GM12878 (cell line): ENCODE measurements at places on chromosomes 7 and 10.

DNA sequence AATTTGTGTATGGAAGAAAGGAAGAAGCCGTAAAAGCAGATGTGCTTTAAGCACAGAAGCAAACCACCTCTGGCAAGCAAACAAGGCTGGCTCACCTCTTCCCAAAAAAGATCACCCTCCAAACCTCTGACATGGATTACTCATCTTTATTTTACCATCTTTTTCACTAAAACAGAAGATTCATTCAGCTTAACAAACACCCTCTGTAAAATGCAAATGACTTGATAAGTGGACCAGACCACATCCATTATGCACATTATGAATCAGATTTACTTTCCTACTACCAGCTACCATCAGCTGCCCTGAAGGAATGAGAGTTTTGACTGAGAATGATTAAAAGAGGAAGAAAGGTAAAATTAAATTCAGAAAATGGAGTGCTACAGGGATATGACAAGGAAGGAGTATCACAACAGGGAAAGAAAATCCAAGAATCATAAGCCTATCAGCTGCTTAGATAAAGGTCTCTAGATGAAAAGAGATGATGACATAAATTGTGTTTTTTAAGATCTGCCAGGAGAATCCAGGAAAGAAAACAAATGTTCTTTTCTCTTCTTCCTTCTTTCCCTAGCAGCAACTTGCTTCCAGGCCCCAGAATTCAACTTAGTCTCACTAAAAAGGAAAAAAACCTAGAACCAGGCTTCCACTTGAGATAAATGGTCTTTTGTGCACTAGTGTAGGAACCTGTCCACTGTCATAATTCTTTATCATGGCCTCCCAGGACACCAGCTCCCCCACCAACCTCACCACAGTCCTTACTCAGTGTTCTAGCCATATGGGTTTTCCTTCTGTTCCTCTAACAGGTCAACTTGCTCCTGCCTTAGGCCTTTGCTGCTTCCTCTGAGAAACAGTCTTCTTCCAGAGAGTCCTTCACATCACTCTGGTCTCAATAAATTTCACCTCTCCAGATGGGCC, 47.4 kb downstream of the JAZF1 start:
- no peak overlapping the region for H3K27ac ChIP-seq
- H3K27me3 ChIP-seq: peaks cover 1% of the 10 kb centered on the region
- no peaks in the 10 kb centered on the region for H3K4me1 ChIP-seq
- no peaks in the 10 kb centered on the region for H3K36me3 ChIP-seq

- no peaks in the 10 kb centered on the region for H3K36me3 ChIP-seq
- H3K27me3 ChIP-seq: no peaks in the 10 kb centered on the region
- H3K27ac ChIP-seq: no peak overlapping the region
- no peak overlapping the region for H3K4me3 ChIP-seq
Observed at GRCh38 chr10:90313576-90314325, 544.1 kb downstream of the HTR7 start.

DNA sequence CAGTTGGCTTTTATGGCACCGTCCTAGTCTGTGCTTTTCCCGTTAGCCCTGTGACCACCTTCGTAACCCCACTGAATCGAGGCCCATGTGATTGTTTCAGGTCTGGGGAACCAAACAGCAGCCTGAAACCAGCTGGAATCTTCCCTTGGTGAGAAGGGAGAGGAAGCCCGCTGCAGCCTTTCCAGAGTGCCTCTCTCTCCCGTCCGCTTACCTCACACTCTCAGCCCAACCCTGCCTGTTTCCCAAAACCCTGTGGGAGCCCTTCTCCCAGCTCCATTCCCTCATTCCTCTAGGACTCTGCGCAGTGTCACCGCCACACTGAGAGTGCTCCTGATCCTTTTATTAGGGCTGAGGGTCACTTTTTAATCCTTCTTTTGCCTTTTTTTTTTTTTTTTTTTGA, 139.6 kb downstream of the WDR37 start:
- H3K4me3 ChIP-seq: no peak overlapping the region
- no peak for DNase-seq
- H3K27ac ChIP-seq: no peak overlapping the region
- no peaks in the 10 kb centered on the region for H3K4me1 ChIP-seq
- H3K27me3 ChIP-seq: no peaks in the 10 kb centered on the region

- no peak for DNase-seq
- peak overlapping the region; percentile 85 for H3K4me3 ChIP-seq
- peak overlapping the region; percentile 96 for H3K27ac ChIP-seq
- no peaks in the 10 kb centered on the region for H3K27me3 ChIP-seq
- H3K4me1 ChIP-seq: peaks cover 28% of the 10 kb centered on the region
Observed at GRCh38 chr10:61899069-61899531, 2.4 kb upstream of the ARID5B start.

DNA sequence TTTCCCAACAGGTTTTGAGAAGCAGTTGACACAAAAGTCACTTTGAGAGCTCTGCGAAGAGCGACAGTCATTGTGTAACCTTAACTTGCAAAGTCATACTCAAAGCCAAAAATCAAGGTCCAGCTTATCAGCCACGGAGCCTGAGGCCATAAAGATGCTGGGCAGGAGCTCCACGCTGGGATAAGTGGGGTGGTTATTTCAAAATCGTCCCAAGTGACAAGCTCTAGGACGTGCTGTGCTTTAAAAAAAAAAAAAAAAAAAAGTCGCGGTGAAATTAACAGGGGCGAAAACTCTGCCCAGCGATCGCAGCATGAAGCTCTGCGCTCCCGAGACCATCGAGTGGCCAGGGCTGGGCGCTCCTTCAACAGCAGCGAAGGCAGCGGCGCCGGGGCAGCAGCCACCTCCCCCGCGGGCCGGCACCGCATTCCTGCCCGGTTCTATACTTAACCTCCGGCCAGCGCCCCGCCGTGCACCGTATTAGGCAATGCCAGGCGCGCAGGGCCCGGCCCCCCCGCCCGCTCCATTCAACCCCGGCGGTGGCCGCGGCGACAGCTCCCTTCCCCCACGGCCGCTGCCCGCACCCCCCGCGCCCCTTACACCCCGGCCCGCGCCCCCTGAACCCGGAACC, 657 bp downstream of the HACD1 start:
- no peak overlapping the region for H3K27ac ChIP-seq
- H3K36me3 ChIP-seq: no peaks in the 10 kb centered on the region
- no peaks in the 10 kb centered on the region for H3K27me3 ChIP-seq
- DNase-seq: no peak
- H3K4me3 ChIP-seq: peak overlapping the region; percentile 69; the same call in 1 of the 2 replicates

DNA sequence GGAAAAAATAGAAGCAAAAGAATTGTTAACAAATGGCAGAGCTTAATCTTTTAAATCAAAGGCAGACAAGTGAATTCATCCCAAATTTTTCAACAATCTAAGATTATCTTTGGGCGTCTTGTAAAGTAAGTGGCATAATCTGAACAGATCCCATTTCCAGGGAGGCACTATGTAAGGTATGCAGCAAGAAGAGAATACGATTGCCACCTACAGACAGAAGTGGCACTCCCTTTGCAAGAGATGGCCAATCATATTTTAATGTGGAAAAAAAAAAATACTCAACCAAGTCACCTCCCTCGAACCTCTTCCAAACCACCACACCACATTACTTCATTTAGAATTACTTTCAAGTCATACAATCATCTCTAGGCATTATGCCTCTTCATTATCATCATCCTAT, 4.0 kb downstream of the GFRA1 start:
- no peak for DNase-seq
- H3K4me1 ChIP-seq: no peaks in the 10 kb centered on the region
- no peak overlapping the region for H3K27ac ChIP-seq
- H3K4me3 ChIP-seq: no peak overlapping the region
- H3K36me3 ChIP-seq: no peaks in the 10 kb centered on the region
- peaks cover 4% of the 10 kb centered on the region for H3K27me3 ChIP-seq

DNA sequence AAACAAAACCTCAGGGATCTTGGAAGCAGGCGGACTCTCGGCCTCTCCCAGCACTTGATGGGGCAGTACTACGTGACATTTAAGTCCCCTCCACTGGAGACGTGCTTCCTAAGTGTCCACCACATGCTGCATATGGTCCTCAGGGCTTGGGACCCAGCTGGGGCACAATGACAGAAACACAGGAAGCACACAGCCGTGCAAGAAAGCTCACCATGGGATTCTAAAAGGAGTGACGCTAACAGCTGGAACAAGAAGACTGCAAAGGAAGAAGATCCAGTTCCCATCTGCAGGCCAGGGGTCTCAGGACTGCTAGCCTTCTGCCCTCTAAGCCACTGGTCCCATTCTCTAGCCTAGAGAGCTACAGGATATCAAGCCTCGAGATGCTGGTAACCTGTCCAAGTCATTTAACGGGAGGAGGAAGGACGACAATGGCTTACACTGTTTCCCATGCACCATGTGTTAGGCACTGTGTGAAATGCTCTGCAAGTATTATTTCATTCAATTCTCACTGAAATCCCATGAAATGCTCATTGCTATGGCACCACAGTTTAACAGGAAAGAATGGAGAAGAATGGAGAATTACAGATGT, 61.1 kb downstream of the KCNMA1 start:
- no peak overlapping the region for H3K4me3 ChIP-seq
- no peaks in the 10 kb centered on the region for H3K36me3 ChIP-seq
- no peaks in the 10 kb centered on the region for H3K4me1 ChIP-seq
